ENCODE measurements at places on chromosomes 7 and 10.

- DNase-seq = no peak
Measured at GRCh38 chr7:69617364-69617763, 19.1 kb downstream of the AUTS2 start.

GRCh38 chr10:30231071-30231652 is 117.9 kb downstream of the MTPAP start:
- DNase-seq = no peak

DNA sequence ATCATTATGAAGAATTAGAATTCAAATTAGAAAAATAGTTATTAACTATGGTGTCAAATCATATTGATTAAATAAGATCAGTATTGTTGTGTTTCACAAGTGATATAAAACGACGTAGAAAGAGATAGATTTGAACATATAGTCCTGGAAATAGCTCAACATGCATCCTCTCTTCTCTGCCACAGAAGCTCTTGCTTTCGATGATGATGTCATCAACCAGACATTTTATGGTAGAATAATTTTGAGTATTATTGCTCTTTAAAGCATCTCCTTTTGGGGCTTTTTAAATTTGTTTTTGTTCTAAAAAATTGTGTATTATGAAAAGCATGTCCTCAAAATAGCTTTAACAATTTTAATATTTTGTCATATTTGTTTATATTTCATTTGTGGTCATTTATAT is 95.0 kb downstream of the DGKB start:
- no peak for DNase-seq

DNA sequence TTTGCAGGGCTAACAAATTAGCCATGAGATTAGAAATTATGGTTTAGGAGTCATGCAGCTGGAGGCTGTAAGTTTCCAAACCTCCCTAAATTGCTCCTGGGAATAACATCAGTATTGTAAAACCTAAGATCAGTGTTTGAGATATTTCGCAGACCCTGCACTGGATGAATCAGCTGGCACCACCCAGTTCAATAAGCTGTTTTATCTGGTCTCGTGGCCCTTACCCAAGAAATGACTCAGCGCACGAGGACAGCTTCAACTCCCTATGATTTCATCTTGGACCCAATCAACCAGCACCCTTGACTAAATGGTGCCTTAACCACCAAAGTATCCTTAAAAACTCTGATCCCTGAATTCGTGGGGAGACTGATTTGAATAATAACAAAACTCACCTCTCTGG is 482.0 kb upstream of the PCDH15 start:
- DNase-seq = no peak

- DNase-seq = no peak
Measured at GRCh38 chr7:134565643-134566136, 16.8 kb downstream of the AKR1B15 start.

GRCh38 chr10:4150676-4151075 is 365.7 kb upstream of the KLF6 start:
- DNase-seq = no peak

- DNase-seq = no peak
Measured at GRCh38 chr10:120646738-120647456, 189.9 kb downstream of the PLPP4 start.

DNA sequence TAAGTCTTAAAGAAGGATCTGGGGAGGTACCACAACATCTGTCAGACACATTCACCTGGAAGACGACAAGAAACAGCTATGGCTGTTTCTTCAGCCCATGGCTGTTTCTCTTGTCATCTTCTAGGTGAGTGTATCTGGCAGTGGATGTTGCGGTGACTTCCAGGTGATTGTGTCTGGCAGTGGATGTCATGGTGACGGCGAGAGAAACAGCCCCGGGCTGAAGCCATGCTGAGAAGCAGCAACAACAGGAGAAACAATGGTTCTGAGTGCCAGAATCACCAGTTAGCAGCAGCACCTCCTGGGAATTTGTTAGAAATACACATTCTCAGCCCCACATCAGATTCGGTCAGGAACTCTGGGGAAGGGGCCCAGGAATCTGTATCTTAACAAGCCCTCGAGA is 68.6 kb upstream of the SYPL1 start:
- DNase-seq = no peak

- no peak for DNase-seq
Measured at GRCh38 chr10:96842896-96843723, 11.0 kb downstream of the LCOR start.

DNA sequence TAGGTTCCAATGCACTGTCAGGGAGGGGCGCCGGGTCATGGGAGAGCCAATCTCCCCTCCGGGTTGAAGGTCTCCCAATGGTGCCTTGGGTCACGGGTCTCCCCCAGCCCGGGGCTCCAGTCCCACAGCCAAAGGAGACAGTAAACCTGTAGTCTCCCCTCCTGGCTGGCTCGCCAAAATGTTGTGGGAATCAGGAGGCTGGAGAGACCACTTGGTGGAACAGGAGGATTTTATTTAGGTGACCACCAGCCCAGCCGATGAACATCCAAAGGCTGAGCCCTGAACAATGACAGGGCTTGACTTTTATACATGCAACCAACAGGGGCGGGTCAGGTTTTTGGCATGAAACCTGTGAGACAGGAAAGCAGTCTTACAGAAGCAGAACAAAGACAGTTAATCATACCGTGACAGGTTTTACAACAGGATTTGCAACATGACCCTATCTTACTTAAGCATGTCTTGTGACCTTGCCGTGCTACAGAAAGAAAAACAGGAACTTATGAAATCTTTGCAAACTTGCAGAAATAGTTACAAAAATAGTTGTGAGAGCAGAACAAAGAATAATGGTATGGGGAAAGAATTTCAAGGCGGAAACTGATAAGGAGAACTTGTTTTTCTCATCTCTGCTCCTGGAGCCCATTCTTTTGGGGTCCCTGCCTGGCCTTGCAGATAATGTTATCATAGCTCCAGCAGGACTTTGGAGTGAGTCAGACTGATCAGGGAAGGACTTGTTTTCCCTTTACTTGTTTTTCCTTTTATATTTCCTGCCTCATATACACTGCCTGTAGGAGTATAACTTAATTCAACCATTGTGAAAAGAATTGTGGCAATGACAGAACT is 7.1 kb downstream of the ERV3-1 start:
- DNase-seq = no peak

DNA sequence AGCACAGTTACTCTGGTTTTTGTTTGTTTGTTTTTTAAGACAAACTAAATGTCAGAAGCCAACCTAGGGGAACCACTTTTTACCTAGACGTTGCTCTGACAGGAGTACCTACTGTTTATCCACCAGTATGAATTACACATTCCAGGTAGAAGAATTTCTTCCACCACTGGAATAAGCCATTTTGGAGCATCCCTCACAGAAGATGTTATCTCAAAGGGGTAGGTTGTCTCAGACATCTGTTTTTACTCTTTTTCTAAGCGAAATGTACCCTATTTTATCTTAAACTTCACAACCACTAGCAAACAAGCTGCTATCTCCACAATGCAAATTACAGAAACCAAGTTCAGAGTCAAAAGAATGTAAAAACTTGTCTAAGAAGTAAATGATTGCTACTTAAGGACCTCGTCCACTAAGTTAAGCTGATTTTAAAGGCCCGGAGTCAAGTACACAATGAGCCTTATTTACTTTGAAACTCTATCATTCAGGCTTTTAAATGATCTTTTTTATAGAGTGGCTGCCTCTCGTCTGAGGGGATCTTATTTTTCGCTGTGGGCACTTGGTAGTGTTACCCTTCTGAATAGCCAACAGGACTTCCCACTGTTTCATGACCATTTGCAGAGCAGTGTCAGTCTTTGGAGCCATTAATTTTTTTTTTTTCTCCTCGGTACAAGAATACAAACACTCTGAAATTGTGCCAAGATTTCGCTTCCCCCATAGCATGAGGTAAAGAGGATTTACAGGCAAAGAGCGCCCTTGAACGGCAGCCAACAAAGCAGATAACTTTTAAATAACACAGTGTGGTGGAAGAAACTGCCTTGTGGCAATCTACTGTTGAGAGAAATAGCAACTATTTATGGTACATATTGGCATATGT is 15.7 kb upstream of the ARMC3 start:
- DNase-seq = no peak

DNA sequence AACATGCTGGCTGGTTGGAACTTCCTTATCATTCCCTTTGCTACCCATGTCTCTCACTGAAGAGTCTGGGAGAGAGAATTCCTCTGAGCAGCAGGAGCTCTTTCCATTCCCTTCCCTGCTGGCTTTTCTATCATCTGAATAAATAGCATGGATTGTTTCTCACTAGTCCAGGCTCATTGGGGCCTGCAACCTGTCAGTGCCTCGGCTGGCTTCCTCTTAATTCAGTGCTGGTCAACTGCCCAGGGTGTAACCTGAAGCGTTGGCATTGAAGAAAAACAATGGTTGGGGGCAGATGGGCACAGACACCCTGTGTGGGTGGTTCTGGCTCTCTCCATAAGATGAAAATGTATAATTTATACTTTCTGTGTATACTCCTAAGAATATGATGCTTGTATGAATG is 155.6 kb downstream of the ANLN start:
- DNase-seq = no peak

- no peak for DNase-seq
Measured at GRCh38 chr10:63206997-63207811, 74.1 kb downstream of the NRBF2 start.

DNA sequence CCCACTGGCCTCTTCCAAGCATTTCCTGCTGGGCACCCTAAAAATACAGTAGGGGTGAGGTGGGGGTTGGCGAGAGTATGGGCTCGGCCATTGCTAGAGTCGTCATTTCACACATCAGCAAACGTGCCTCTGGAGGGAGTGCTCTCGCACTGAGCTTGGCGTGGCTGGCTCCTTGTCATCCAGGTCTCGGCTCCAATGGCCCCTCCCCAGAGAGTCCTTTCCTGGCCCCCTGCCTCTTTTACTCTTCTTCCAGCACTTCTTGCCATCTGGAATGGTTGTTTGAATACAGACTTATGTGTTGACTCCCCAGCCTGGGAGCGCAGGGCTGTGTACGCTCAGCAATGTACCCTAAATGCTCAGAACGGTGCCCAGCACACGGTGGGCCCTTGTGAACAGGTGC is 18.8 kb downstream of the UNC5B start:
- DNase-seq = no peak

All from left ventricle myocardium superior (tissue), 1 donor.